ENCODE measurements at places on chromosomes 3 and 15.
A peak's percentile ranks its signal among the peaks of the same experiment; 100 is the strongest.

DNA sequence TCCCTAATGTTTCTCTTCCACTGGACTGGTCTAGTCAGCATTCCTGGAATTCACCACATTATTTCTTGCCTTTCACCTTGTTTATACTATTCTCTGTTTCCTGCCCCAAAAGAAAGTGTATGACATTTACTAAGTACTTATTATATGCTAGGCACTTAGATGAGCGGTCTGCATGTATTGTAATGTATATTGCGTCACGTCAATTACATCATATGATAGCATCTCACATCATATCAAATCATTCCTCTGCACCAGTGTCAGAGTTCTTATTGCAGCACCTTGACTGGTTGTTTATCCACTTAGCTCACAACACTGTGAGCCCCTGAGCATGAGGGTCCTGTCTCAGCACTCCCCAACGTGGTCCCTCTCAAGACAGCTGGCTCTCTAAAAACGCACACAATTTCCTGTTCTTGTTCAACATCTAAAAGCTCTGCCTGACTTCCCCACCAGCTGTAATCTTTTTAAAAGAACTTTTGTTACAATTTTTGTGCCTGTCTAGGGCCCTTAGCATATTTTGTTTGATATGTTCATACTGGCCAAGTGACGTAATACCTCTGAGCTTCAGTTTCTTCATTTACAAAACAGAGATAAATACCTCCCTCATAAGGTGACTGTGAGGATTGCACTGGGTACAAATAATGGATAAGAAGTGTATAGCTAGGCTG, 58.8 kb downstream of the ARHGAP31 start:
- DNase-seq: peak; percentile 43

DNA sequence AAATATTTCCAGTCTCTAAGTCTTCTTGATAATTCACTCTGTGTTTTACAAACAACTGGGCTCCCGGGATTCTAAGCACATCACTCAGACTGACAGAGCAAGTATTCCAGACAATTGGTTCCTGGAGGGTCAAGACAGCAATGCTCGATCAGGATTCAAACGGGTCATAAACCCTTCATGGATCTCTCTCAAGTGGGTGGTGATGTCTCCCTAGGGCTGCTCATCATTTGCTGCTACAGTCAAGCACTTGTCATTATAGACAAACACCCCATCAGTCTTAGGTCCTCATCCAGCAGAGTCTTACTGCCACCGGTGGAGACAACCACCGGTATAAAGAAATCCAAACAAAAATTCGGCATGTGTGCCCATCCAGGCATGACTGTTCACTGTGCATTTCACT, 921.1 kb downstream of the FHIT start:
- DNase-seq: no peak

DNA sequence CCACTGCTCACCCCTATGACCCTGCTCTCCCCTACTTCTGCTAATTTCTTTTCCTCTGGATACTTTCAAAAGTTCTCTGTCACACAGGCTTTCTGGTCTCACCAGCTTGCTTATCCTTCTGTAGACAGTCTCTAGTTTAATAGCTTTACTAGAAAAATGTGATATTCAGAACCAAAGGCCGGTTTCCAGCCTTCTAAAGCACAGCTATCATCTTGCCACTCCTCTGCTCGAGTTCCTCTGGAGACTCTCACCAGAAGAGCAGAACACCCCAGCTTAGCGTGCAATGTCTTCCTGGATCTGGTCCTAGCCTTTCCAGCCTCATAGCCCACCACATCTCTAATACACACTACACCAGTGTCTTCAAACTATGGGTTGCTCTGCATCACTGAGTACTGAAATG, 1.8 kb upstream of the VPS8 start:
- DNase-seq: no peak

DNA sequence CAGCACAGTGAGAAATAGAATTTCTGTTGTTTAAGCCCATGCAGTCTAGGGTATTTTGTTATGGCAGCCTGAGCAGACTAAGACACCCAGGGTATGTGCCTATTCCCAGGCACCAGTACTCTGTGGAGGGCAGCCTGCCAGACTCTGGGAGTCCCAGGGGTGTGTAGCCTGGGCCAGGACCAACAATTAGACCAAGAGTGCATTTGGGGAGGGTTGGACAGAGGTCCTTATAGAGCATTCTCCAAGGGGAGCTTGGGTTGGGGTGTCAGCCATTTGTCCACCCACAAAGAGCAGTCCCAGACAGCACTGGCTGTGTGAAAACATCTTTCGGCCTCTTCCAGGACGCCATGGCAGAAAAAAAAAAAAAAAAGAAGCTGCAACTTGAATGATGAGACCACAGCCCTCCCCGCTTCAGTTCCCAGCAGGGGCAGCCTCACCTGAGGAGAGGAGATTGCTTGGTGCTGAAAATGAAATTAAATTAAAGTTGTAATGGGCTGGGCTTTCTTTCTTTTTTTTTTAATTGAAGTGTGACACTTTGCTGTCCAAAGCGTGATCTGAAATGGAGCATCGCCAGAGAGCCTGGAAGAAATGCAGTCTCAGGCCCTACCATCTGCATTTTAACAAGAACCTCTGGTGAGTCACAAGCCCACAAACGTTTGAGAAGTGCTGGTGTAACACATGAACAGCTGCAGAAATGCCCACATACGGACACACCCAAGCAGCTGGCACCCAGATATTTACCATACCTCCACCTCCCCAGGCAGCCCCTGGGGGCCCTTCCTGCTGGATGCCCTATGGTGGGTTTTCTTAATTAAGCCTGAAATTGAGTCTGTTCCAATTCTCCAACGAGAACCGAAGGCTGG, 21.3 kb upstream of the CAV3 start:
- no peak for DNase-seq

DNA sequence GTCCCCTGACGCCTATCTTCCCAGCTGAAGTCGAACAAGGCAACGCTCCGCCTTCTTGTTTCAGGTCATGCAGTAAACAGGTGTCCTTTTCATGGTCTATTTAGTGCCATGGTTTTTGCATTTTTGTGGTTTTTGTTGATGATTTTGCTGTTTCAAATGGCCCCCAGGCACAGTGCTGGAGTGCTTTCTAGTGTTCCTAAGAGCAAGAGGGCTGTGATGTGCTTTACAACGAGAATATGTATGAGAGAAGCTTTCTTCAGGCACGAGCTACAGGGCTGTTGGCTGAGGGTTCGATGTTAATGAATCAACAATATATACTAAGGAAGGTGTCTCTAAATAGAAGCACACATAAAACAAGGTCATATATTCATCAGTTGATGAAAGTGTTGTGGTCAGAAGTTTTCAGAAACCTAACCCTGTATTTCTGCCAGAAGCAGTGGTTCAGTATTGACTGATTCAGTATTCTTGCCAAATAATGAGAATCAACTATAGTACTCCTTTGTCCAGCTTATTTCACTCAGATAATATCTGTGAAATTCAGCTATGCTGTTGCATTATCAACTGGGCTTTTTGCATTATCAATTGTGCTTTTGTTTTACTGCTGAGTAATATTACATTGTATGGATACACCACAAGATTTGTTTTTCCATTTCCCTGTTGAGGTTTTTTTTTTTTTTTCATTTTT, 18.5 kb downstream of the LIMD1 start:
- no peak for DNase-seq

- DNase-seq: no peak
These were observed 246.5 kb downstream of the PDZRN3 start for GRCh38 chr3:73378207-73378606.

- no peak for DNase-seq
These were observed 136.2 kb downstream of the TJP1 start for GRCh38 chr15:29686079-29686425.

- peak; percentile 83 for DNase-seq
These were observed at the start of gene UMPS for GRCh38 chr3:124730129-124730940. TSS of gene UMPS (plus strand) at chr3:124730452. CDS start at chr3:124730472, 20 bp downstream.

DNA sequence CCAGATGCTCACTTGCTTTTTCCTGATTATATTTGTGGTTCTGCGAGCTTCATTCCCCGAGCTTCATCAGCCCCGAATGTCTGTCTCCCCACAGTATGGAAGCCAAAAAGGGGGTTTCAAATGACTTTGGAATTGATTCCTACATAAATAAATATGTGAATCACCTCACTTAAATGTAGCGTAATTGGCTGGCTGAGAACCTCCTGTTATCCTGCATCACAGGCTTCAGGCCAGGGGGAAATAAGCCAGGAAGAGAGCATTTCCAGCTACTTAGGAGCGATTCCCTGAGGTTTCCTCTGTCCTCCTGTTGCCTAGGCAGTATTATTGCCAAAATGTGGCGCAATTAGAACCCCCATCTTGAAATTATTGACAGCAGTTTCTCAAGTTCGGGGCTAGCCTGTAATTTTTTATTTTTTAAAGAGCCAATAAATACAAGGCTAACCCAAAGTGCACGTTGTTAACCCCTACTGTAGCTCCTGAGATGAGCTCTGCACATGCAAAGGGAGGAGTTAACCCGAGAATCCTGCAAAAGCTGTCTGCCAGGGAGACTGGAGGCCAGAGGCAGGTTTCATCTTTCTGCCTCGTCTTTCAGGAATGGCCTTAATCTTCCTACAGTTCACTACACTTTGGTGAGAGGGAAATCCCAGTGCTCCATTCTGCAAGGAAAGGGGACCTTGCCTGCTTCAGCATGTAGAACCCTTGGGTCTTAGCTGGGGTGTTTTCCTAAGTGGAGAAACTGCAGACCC, 148.2 kb downstream of the ADAMTS9 start:
- DNase-seq: no peak

DNA sequence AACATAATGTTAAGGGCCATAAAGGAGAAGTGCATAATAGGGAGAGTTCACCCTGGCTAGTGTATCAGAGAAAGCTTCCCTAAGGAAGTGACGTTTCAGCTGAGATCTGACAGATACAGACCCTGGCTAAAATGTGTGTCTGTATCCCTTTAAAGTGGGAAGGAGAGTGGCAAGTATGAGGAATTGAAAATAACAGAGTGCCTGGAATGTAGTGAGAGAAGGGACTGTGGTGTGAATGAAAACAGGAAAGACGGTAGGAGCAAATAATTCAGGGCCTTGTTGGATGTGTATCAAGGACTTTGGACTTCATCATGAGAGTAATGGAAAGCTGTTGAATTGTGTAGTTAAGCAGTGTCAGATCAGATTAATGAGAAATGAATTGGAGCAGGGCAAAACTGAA, 30.5 kb downstream of the NEO1 start:
- no peak for DNase-seq

DNA sequence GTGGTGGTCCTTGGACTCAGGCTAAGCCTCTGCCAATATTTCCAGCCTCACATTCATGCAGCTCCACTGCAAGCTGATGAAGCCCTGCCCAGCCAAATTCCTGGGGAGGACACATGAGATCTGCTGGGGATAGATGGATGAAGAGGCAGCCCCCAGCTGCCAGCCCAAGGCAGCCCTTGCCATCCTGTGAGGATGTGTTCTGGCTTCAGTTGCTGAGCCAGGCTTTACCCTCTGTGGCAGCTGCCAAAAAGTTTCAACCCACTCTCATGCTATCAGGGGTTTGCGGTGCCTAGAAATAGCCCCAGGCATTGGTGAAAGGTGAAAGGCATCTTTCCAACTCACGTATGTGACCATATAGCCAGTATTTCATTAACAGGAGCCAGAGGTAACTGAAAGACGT, 37.6 kb downstream of the C2CD4A start:
- DNase-seq: no peak

DNA sequence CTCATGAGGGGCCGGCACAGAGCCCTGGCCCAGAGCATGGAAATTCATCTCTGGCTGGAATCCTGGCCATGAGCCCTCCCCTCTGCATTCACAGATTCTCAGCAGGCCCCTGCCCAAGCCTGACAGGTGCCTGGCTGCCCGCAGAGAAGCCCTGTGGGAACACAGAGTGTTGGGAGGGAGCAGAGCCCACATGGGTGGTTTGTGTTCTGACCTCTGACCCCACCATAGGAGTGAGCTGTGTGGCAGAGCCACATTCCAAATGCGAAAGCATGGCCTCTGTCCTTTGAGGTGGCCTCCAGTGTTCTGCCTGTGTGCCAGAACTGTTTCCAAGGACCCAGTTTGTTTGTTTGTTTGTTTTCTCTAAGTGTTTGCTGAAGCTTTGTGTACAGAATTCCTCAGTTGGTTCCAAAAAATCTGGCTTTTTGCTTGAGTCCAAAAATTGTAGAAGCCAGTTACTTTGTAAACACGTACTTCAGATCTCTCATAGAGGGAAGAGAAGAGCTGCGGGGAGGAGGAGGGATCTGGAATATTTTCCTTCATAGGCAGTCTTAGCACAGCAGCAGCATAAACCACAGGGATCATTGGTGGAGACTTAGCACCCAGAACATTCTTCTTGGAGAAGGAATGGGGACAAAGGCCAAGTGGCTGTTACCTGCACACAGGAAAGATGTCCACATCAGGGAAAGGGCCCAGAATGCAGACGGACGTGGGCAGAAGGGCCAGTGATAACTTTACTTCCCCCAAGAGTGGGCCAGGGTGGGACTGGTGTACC, 36.0 kb downstream of the GRAMD2A start:
- no peak for DNase-seq

DNA sequence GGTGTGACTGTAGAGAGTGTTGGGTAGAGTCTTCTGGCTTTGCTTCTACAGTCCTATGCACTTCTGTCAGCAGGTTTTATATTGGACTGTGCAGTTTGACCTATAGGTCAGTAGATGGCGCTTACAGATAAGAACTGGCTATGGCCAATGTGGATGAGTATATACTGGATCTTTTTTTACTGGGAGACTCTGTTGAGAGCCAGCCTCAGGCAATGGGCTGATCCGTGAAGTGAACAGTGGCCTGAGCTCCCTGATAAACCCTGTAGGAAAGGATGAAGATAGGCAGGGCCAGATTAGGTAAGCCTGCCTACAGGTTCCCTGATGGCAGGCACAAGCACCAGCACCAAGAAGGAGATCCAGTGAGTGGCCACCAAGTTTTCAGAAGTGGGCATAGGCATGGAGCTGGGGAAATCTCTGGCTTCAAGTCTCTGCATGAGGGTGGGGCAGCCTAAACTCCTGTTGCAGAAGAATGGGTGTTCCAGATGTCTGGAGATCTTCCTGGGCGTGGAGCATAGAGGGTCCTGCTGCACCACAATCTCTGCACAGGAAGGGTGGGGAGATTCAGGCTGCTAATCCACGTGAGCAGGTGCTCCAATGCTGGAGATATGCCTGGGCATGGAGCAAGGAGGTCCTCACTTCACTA, 326.0 kb upstream of the SGO1 start:
- peak; percentile 43 for DNase-seq

- DNase-seq: peak; percentile 30
These were observed 570.0 kb upstream of the NR2F2 start for GRCh38 chr15:95760508-95760907.

GRCh38 chr3:173938616-173939015, 541.1 kb downstream of the NLGN1 start:
- no peak for DNase-seq

DNA sequence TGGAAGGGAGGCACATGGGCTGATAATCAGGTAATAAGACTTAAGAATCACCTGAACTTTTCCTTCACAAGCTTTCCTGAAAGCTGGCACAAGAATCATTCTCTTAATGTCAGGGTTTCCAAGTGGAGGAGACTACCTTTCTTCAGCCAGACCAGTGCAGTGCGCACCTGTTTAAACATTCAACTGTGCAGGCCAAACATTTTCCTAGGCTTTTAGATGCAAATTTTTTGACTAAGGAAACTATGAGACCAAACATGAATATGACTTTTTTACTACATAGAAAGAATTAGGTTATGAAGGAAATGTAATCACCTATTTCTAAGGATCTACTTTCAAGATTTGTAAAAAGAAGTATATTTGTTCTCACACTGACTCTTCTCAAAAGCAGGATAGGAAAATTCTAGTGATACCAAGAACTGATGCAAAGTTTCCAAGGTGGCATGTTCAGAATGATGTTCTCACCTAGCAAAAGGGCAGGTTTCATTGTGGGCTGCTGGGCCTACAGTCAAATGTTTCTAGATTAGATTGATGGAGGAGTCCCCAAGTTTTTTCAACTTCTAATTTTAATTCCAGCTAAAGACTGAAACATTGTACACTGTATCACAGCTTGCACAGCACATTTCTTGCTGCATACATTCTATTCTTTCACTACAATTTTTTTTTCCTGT, 339.1 kb downstream of the TIGIT start:
- DNase-seq: no peak

GRCh38 chr3:123285066-123285465, 83.3 kb downstream of the SEC22A start:
- no peak for DNase-seq
